ENCODE measurements at places on chromosomes 5 and 9. TPM values are rescaled to one million over a fixed set of nuclear protein-coding genes. Genes with fewer than 3 reads are reported as not detected.

GRCh38 chr9:132049900-132050299 is 29.8 kb downstream of the MED27 start:
- no peak overlapping the region for H3K27ac ChIP-seq
- peaks cover 9% of the 10 kb centered on the region for H3K4me1 ChIP-seq
- H3K36me3 ChIP-seq, result no peaks in the 10 kb centered on the region
- H3K4me3 ChIP-seq, result no peak overlapping the region

GRCh38 chr5:120466341-120467006 is 2.4 kb downstream of the PRR16 start:
- no peaks in the 10 kb centered on the region for H3K36me3 ChIP-seq
- peaks cover 14% of the 10 kb centered on the region for H3K4me1 ChIP-seq
- no peak overlapping the region for H3K27ac ChIP-seq
- H3K27me3 ChIP-seq, result peaks cover 55% of the 10 kb centered on the region

DNA sequence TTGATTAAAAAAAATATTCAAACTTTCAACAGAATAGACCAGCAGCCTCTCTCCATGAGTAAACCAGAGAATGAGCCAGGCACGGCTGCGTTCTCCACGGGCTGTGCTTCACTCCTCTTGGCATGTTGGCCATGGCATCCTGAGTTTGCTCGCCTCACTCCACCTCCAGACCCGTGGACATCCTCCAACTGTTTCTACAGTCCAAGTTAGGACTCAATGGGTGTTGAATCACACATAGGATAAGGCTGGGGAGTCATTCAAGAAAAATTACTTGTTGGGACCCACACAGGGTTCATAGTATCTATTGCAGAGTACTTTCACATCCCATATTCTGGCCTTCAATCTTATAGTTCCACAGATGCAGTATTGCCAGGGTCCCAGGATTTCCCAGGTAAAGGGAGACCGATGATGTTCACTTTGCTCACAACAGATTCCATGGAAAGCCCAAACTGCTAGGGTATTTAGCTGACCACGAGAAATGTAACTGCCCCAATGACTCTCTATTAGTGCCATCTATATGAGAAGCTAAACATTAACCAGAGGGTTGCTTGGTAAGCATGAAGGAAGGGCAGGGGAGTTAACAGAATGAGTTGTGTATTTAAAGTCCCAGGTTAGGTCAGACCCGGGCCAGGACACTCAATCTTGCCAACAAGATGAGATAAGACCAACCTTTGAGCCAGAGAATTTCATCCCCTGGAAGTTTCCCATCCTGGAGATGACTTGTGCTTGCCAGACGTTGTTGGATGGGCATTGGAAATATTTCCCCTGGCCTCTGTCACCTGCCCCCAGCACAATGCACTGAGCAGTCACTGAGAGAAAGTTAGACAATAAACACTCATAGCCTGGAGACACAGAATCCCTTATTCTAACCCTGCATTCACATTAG is 19.7 kb upstream of the GDA start:
- H3K27ac ChIP-seq, result no peak overlapping the region
- H3K4me3 ChIP-seq, result no peak overlapping the region
- DNase-seq, result no peak
- H3K36me3 ChIP-seq, result no peaks in the 10 kb centered on the region

The N4BP3 gene
- total RNA-seq, result 58.2 TPM

The LHX6 gene
- total RNA-seq, result 1.0 TPM

DNA sequence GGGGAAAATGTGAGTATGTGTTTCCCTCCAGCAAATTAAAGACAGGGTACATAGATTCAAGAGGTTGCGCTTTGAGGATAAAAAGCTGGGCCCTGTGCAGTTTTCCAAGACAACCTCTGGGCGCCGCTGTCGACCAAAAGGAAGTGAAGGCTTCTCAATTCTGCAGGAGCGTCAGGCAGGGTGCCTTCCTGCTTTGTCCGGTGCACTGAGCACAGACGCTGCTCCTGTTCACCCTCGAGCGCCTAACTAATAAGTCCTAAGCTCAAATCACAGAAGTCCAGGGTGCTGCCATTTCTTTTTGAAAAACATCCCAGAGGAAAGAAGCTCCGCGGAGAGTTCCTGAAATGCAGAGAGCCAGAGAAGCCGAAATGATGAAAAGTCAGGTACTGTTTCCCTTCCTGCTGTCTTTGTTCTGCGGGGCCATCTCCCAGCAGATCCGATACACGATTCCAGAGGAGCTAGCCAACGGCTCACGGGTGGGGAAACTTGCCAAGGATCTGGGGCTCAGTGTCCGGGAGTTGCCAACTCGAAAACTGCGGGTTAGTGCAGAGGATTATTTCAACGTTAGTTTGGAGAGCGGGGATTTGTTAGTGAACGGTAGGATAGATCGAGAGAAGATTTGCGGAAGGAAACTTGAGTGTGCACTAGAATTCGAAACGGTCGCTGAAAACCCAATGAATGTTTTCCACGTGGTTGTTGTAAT is at the start of gene PCDHGB1:
Gene PCDHGB1 (plus strand): TSS at position 183 of the 703 bp plus-strand sequence. CDS start 162 bp downstream, at position 345.
- H3K36me3 ChIP-seq, result no peaks in the 10 kb centered on the region
- peak; percentile 95 for DNase-seq
- no peak within 1 kb of the TSS for H3K27ac ChIP-seq
- peak within 1 kb of the TSS; percentile 47 for H3K4me3 ChIP-seq
- H3K27me3 ChIP-seq, result no peaks in the 10 kb centered on the region

- H3K4me3 ChIP-seq, result no peak overlapping the region
- DNase-seq, result no peak
- no peaks in the 10 kb centered on the region for H3K36me3 ChIP-seq
- H3K27me3 ChIP-seq, result no peaks in the 10 kb centered on the region
- no peak overlapping the region for H3K27ac ChIP-seq
Measured at GRCh38 chr5:33539212-33539611, 98.4 kb downstream of the TARS1 start.

- no peaks in the 10 kb centered on the region for H3K36me3 ChIP-seq
- no peaks in the 10 kb centered on the region for H3K27me3 ChIP-seq
- H3K27ac ChIP-seq, result no peak overlapping the region
- DNase-seq, result no peak
- H3K4me1 ChIP-seq, result peaks cover 15% of the 10 kb centered on the region
Measured at GRCh38 chr5:51625224-51625968, 242.1 kb downstream of the ISL1 start.

GRCh38 chr9:97559111-97559514 is 57.6 kb downstream of the TMOD1 start:
- no peaks in the 10 kb centered on the region for H3K36me3 ChIP-seq
- H3K4me3 ChIP-seq, result no peak overlapping the region
- no peak overlapping the region for H3K27ac ChIP-seq
- no peaks in the 10 kb centered on the region for H3K27me3 ChIP-seq
- no peak for DNase-seq

GRCh38 chr9:136270173-136270705 is 24.6 kb upstream of the QSOX2 start:
- no peak overlapping the region for H3K27ac ChIP-seq
- no peak overlapping the region for H3K4me3 ChIP-seq
- no peaks in the 10 kb centered on the region for H3K36me3 ChIP-seq
- H3K27me3 ChIP-seq, result no peaks in the 10 kb centered on the region
- H3K4me1 ChIP-seq, result peaks cover 6% of the 10 kb centered on the region

The ACOT12 gene
- total RNA-seq, result not detected

The ZNF462 gene
- total RNA-seq, result 101 TPM

- H3K27ac ChIP-seq, result no peak overlapping the region
- H3K4me1 ChIP-seq, result peaks cover 4% of the 10 kb centered on the region
- DNase-seq, result peak; percentile 90
- H3K4me3 ChIP-seq, result no peak overlapping the region
Measured at GRCh38 chr5:88729084-88729828, 153.7 kb downstream of the MEF2C start.

- H3K27ac ChIP-seq, result no peak overlapping the region
- peak overlapping the region; percentile 63 for H3K4me3 ChIP-seq
- no peak for DNase-seq
- peaks cover 71% of the 10 kb centered on the region for H3K4me1 ChIP-seq
- no peaks in the 10 kb centered on the region for H3K36me3 ChIP-seq
- no peaks in the 10 kb centered on the region for H3K27me3 ChIP-seq
Measured at GRCh38 chr5:124742983-124743601, 3.3 kb downstream of the ZNF608 start.

The FOXD4L4 gene
- total RNA-seq, result not detected

DNA sequence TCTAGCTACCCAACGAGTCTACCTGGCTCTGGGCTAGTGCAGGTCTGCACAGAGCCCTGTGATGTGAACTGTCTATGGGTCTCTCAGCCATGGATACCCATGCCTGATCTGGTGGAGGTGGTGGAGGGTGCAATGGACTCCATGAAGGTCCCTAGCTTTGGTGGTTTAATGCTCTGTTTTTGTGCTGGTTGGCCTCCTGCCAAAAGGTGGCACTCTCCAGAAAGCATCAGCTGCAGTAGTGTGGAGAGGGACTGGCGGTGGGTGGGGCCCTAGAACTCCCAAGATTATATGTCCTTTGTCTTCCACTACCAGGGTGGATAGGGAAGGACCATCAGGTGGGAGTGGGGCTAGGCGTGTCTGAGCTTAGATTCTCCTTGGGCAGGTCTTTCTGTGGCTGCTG is 290.1 kb downstream of the AGTPBP1 start:
- H3K4me1 ChIP-seq, result no peaks in the 10 kb centered on the region
- H3K4me3 ChIP-seq, result no peak overlapping the region
- DNase-seq, result no peak
- H3K27ac ChIP-seq, result no peak overlapping the region
- no peaks in the 10 kb centered on the region for H3K36me3 ChIP-seq
- no peaks in the 10 kb centered on the region for H3K27me3 ChIP-seq

GRCh38 chr5:176173647-176174046 is 64.6 kb upstream of the SIMC1 start:
- no peak overlapping the region for H3K4me3 ChIP-seq
- no peaks in the 10 kb centered on the region for H3K36me3 ChIP-seq
- no peaks in the 10 kb centered on the region for H3K4me1 ChIP-seq
- no peak overlapping the region for H3K27ac ChIP-seq

DNA sequence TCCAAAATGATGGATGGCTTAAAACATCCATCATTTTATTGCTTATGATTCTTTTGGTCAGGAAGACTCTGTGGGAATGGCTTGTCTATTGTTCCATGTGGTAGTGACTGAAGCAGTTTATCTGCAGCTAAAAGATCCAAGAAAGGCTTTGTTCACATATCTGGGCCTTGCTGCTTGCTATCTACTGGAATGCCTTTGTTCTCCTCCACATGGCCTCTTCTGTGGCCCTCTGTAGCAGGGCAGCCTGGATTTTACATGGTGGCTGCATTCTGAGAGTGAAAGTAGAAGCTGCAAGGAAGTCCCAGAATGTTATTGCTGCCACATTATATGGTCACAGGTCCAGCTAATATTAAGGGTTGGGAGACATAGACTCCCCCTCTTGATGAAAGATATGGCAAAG is 35.1 kb downstream of the DMXL1 start:
- no peak overlapping the region for H3K4me3 ChIP-seq
- H3K27ac ChIP-seq, result no peak overlapping the region
- peaks cover 3% of the 10 kb centered on the region for H3K36me3 ChIP-seq
- H3K27me3 ChIP-seq, result no peaks in the 10 kb centered on the region
- peak; percentile 18 for DNase-seq
- no peaks in the 10 kb centered on the region for H3K4me1 ChIP-seq

DNA sequence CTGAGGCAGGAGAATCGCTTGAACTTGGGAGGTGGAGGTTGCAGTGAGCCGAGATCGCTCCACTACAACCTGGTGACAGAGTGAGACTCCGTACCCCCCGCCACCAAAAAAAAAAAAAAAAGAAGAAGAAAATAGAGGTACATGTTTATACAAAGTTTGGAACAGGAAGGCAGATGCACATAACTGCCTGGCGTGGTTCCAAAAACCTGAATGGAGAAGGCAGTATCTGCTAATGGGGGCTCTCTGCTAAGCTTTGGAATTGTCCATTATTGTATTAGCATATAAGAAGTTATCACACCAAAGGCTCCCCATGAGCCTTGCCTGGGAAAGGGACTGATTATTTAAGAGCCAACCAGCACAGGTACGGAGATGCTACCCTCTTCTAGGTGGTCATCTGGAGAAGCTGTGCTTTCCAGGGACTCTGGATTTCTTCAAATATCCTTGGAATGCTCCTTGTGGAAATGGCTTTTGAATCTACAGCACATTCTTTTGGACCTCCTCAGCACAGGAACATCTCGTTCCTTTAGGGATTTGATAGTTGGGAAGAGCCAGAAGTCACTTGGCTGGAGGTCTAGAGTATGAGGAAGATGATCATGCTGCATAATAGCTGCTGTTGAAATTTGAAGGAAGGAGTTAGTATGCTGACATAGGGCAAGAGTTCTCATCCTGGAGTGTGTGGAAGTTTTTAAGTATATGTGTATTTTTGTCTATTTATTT is 42.5 kb upstream of the ABCA1 start:
- no peak overlapping the region for H3K4me3 ChIP-seq
- no peak for DNase-seq
- no peaks in the 10 kb centered on the region for H3K36me3 ChIP-seq
- H3K27me3 ChIP-seq, result no peaks in the 10 kb centered on the region
- peaks cover 10% of the 10 kb centered on the region for H3K4me1 ChIP-seq
- no peak overlapping the region for H3K27ac ChIP-seq

GRCh38 chr9:110148384-110148783 is 59.6 kb downstream of the C9orf152 start:
- H3K4me1 ChIP-seq, result peaks cover 5% of the 10 kb centered on the region
- no peak overlapping the region for H3K4me3 ChIP-seq
- H3K27me3 ChIP-seq, result no peaks in the 10 kb centered on the region
- no peaks in the 10 kb centered on the region for H3K36me3 ChIP-seq
- H3K27ac ChIP-seq, result no peak overlapping the region

GRCh38 chr5:120436996-120437395 is 27.1 kb upstream of the PRR16 start:
- no peak for DNase-seq
- H3K36me3 ChIP-seq, result no peaks in the 10 kb centered on the region
- H3K27me3 ChIP-seq, result no peaks in the 10 kb centered on the region
- no peaks in the 10 kb centered on the region for H3K4me1 ChIP-seq
- no peak overlapping the region for H3K27ac ChIP-seq

DNA sequence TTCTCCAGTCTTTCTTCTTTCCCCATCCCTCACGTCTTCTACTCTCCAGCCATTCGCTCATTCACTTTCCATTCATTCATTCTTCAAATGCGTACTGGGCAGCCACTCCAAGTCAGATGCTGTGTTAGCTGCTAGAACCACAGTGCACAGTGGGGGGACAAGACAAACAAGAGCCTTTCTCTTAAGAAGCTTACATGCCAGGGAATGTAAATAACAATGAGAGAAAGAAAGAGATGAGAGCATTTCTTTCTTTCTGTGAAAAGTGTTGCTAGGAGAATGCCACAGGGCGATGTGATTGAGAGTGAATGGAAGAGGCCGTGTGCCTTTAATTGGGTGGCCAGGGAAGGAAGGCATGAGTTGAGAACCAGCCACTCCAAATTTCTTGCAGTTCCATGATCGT is 46.3 kb upstream of the SMIM23 start:
- H3K4me3 ChIP-seq, result no peak overlapping the region
- H3K27ac ChIP-seq, result no peak overlapping the region
- no peaks in the 10 kb centered on the region for H3K36me3 ChIP-seq
- H3K27me3 ChIP-seq, result no peaks in the 10 kb centered on the region

GRCh38 chr5:25405850-25406249 is 761.1 kb upstream of the CDH10 start:
- no peak for DNase-seq
- H3K4me1 ChIP-seq, result no peaks in the 10 kb centered on the region
- H3K36me3 ChIP-seq, result peaks cover 11% of the 10 kb centered on the region
- no peak overlapping the region for H3K4me3 ChIP-seq
- H3K27me3 ChIP-seq, result no peaks in the 10 kb centered on the region
